ENCODE measurements at places on chromosomes 4 and X.
A peak's percentile ranks its signal among the peaks of the same experiment; 100 is the strongest.

DNA sequence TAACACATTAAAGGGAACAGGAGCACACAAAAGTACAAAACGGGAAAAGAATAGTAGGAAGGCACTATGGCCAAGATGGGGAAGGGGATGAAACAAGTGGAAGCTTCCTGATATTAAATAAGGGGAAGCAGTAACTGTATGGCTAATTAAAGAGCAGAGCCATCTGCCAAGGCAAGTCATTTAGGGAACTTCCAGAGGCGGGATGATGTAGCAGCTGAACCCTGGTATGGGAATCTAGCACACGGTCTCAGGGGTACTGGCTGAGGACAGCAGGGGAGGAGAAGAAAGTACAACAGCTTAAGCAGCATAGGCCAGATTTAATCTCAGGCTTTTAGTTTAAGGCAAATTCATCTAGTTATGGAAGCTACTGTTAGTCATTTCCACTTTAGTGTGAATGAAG, 59.1 kb downstream of the IGFBP7 start:
- no peak for DNase-seq

DNA sequence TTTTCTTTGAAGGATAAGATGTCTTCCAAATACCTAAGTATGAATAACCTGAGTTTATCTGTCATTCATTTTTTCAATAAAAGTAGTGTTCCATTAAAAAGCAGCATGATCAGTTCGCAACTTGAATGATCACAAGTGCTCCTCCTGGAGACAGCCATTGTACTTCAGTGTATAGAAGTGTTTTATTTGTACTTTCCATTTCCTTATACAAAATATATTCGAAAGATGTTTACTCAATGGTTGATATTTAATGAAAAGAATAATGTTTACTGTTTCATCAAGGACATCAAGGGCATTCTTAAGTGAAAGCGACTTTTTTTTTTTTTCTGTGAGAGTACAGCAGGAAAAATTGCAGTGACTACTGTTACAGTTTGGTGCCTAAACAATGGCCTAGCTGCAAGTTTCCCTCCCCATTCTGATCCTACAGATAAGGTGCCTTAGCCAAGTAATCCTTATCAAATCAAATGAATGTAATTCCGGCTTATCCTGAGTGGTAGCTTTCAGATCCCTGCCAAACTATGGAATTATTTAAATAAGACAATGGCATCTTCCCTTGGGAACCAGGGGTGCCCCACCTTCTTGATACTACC, 69.0 kb upstream of the IL15 start:
- no peak for DNase-seq

- no peak for DNase-seq
Measured at GRCh38 chr4:65014078-65014477, 604.8 kb upstream of the TECRL start.

- no peak for DNase-seq
Measured at GRCh38 chr4:180564448-180564847, 1678.8 kb upstream of the TENM3 start.

GRCh38 chrX:144715337-144715736, 532.0 kb upstream of the SPANXN1 start:
- no peak for DNase-seq

GRCh38 chr4:24690436-24690835, 104.9 kb upstream of the SOD3 start:
- no peak for DNase-seq

- no peak for DNase-seq
Measured at GRCh38 chr4:72919937-72920336, 149.6 kb downstream of the COX18 start.

GRCh38 chr4:80307774-80308465, 27.6 kb upstream of the CFAP299 start:
- DNase-seq, result no peak

DNA sequence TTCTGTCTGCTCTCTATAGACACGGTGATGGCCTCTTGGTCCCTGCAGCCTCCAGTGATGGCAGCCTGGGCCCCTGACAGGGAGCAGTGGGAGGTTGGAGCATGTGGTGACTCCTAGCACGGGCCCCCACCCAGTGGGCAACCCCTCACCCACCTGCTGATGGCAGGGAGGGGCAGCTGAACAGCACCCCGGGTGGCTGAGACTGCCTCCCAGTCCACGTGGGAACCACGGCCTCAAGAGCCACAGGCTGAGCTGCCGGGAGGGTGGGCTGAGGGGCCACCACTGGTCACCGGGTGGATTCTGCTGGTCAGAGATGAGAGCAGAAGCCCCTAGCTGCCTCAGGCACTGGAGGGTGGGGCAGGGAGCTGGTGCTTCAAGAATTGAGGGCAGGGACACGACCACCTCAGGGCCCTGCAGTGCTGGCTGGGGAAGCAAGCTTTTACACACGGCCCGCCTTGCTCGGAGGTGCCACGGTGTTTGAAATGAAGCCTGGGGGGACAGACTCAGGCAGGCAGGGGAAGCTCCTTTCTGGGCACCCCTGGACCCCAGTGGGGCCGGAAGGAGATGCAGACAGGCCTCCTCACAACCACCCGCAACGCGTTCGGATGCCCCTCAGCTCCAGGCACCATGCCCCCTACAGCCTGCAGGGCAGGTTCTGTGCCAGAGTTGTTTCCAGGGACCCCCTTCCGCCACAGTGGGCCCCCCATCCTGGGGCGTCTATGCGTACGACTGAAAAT, 6.3 kb upstream of the HAUS3 start:
- no peak for DNase-seq

GRCh38 chr4:76886848-76887441, 11.0 kb downstream of the SOWAHB start:
- DNase-seq, result no peak

GRCh38 chr4:142211444-142211843, 575.1 kb downstream of the IL15 start:
- no peak for DNase-seq

DNA sequence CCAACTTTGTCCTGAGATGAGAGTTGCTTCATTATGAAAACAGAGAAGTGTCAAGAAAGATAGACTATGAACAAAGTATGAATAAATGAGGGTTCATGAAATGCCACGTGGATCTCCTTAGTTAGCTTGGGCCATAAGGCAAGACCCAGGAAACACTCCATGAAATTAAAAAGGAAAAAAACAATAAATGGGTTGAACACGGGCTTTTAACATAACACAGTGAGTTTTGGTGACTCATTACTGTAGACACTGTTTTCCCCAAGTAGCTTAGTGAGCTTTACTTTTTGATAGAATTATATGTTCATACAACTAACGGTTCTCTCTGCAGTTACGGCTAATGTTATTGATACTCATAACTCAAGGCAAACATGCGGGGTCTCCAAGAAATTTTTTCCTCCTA, 265.0 kb downstream of the DHX15 start:
- DNase-seq, result no peak

GRCh38 chr4:6692806-6693205, 872 bp upstream of the S100P start:
- no peak for DNase-seq

GRCh38 chr4:107855723-107856122, 31.0 kb downstream of the SGMS2 start:
- no peak for DNase-seq

DNA sequence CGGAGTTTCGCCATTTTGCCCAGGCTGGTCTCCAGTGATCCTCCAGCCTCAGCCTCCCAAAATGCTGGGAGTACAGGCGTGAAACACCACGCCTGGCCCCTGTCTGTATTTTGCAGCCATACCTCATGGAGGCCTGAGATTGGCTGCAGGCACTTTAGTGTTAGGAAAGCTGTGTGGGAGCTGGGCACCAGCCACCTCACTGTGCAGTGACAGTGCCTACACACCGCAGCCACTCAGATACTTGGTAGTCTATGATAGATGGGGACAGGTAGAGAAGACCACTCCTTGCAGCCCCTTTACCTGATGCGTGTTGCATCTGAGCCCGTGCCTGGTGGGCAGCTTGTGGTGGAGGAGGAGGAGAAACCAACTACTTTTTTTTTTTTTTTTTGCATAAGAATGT, 16.3 kb downstream of the SMS start:
- no peak for DNase-seq

GRCh38 chr4:144181391-144181790, 40.9 kb upstream of the GYPA start:
- DNase-seq, result no peak

DNA sequence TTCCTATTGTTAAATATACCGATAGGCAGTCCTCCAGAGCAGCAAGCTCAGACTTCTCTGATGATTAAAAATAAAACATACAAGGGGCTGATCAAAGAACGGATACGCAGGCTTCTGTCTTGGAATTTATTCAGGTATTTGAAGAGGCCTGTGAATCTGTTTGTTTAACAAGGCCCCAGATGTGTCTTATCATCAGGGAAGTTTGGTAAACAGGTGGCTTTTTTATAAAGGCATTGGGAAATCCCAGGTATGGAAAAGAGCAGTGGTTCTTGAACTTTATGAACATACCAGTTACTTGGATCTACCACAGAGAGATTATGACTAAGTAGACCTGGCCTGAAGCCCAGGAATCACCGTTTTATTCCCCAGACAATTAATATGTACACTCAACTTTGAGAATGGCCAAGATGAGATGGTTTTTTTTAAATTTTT, 47.9 kb downstream of the SOWAHB start:
- DNase-seq, result no peak

GRCh38 chr4:112111306-112111705, 33.9 kb upstream of the FAM241A start:
- DNase-seq, result no peak

DNA sequence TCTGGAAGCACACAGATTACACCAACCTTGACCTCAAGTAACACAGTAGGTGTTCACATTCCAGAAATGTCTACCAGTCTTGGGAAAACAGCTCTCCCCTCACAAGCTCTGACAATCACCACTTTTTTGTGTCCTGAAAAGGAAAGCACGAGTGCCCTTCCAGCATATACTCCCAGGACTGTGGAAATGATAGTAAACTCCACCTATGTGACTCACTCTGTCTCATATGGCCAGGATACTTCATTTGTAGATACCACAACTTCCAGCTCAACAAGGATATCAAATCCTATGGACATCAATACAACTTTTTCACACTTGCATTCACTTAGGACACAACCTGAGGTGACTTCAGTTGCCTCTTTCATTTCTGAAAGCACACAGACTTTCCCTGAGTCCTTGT, 46.9 kb downstream of the ADGRG4 start:
- DNase-seq, result no peak

DNA sequence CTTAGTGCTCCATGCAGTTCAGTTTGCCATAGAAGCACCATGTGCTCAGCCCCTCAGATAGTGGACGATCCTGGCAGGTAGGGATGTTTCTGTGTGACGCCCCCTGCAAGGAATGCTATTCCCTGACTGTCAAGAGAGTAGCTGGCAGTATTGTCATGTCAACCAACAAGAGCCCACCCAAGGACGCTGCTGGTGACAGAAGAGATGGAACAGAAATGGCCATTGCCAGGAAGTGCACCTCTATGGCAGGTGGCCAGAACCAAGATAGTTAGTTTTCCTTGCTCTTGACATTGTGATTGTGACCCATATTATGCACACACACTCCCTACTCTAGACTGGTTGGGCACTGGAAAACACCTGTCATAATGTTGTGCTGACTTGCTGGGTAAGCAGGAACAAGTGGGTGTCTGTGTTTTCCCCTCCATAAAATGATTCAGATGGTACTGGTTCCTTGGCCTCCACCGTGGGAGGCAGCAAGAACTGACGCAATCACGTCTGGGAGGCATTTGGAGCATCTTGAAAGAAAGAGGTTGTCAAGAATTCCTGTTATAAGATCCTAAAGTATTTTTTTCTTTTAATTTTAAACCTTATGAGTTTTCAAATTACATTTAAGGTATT, 507.9 kb downstream of the MID1IP1 start:
- peak; percentile 35 for DNase-seq

- no peak for DNase-seq
Measured at GRCh38 chr4:101711590-101712260, 78.8 kb upstream of the BANK1 start.

DNA sequence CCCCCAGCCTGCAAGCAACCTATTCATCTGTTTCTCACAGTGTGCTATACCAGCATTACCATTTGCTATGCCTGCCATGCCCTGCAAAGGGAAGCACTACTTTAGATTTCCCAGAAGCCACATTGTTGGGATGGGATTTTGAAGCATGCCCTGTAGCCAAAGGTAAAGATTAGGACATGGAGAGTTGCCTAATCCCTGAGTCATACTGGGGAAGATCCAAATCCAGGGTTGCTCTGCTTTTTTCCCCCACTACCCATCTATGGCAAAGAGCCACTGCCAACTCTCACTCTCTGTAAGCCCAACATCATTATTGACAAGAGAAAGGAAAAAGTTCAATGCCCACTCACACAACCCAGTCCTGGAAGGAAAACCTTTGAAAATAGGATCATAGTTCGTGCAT, 36.7 kb upstream of the TMEM164 start:
- no peak for DNase-seq

DNA sequence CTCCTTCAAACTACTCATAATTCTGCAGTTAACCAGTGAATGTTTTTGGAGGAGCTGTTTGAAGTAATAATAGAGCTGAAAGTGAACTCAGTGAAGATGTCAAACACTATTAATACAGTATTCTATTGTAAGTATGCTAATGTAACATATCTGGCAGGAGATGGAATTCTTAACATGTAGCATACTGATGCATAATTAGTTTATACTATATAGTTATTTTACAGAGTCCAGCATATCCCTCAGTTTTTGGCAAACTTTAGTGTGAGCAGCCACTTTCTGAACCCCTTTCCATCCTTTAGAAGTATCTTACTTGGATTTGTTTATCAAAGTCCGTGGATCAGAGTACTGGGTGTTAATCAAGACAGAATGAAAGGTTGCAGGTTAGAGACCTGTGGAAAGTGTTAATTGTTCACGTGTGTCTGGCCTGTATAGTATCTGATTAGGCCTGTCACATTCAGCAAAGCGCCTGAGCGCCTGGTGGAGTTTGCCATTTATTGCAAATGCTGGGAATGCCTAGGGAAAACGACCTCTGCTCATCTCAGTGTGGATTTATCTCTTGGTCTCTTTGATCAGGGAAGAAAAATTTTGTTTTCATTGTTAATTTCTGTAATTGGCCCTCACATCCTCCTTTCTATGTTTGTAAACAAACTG, 251.7 kb upstream of the MAD2L1 start:
- DNase-seq, result no peak

- no peak for DNase-seq
Measured at GRCh38 chr4:76292730-76293129, 13.8 kb upstream of the STBD1 start.

- DNase-seq, result no peak
Measured at GRCh38 chr4:144356941-144357381, 216.4 kb upstream of the GYPA start.

GRCh38 chrX:65516756-65517155, 17.8 kb downstream of the LAS1L start:
- no peak for DNase-seq

- DNase-seq, result no peak
Measured at GRCh38 chrX:154986826-154987575, 35.5 kb downstream of the F8 start.

DNA sequence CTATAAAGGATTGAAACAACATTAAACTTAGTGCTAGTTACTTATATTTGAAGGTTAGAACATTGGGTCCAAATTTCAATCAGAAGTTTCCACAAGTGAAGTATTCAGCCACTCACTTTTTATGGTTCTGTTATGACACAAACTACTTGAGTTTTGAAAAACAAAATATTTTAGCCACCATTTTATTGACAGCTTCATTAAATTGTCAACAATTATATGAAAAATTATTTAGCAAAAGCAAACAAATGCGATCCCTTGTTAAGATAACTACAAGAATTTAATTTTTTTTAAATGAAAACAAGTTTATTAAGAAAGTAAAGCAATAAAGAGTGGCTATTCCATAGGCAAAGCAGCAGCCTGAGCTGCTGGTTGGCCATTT, 3.1 kb downstream of the CXCL2 start:
- no peak for DNase-seq

- no peak for DNase-seq
Measured at GRCh38 chrX:12052109-12052508, 86.2 kb upstream of the FRMPD4 start.

GRCh38 chrX:46374371-46374770, 170.8 kb downstream of the ZNF674 start:
- DNase-seq, result no peak
